Left lobe of liver (tissue), 2 donors: ENCODE measurements at places on chromosomes 2 and 18.

DNA sequence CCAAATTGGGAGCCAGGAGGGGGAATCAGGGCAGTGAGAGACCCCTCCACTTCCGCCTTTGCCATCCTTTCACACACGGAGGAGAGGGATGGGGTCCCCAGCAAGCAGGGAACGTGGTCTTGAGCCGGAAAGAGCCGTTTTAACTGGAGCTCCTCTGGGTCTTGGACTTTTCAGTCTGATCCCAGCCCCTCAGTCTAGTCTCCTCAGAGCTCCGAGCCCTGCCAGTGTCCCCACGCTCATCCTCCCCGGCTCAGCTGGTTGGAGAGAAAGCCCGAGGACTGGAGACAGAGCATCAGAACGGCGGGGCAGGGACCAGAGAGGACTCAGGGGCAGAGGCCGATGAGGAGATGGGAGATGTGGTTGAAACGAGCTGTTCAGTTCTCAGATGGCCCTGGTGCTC is 26.1 kb upstream of the OTOF start:
- no peak for DNase-seq

DNA sequence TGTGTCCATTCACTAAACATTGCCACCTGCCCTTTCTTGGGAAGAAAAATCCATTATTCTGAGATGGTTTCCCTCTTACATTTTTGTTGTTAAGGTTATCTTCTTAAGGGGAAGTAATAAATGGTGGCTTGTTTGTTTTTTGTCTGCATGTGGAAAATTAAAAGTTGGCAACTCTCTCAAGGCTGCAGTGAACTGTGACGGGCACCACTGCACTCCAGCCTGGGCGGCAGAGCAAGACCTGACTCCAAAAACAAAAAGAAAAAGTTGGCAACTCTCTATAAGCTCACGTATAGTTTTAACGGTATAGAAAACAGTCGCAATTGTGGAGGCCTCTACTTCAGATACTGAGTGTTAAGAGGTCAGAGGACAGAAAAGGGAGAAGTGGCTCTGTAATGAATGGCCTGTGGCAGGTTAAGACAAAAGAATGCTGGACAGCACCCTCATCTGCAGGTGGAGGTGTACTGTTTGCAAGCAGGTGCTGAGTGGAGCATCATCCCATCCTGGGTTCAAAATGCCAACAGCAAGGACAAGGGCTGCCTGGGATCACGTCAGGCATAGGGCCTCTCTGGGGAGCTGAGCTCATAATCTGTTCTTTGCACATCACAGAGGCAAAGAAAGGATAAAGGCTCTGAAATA is 16.7 kb downstream of the L3MBTL4 start:
- DNase-seq = no peak

- no peak for DNase-seq
Measured at GRCh38 chr18:45833846-45834245, 8.4 kb downstream of the SIGLEC15 start.

- no peak for DNase-seq
Measured at GRCh38 chr18:27400001-27400400, 214.9 kb upstream of the CHST9 start.

- no peak for DNase-seq
Measured at GRCh38 chr2:48220501-48220900, 309.5 kb upstream of the STON1 start.

DNA sequence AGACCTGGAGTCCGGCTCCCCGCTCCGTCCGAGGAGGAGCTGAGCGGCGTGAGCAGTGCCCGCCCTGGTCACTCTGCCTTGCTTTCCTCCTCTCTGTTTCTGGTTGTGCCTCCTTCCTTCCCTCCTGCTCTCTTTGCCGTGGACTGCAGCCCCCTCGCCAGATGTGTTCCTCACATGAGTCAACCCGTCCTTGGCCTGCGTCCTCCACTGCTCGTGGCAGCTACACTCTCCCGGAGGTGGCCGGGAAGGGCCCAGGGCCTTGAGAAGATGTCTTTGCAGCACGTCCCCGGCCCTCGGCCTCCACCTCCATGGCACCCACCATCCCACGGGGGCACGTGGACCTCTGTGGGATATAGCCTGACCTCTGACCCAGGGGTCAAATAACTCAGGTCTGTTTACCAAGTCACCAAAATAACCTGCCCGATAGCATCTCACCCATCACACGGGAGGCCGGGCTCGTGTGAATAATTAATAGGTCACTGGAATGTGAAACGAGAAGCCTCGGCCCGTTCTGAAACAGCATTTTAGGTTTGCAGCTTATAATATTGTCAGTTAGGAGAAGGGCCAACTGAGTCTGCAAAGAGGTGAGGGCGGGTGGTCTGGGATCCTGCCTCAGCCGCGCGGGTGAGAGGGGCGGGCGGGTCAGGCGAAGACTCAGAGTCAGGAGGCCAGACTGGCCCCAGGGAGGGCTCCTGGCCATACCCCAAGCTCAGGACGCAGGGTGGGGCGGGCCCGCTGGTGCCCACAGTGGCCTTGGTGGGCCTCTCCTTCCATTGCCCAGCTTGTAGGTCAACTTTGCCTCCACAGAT is 42.6 kb downstream of the NFATC1 start:
- no peak for DNase-seq

DNA sequence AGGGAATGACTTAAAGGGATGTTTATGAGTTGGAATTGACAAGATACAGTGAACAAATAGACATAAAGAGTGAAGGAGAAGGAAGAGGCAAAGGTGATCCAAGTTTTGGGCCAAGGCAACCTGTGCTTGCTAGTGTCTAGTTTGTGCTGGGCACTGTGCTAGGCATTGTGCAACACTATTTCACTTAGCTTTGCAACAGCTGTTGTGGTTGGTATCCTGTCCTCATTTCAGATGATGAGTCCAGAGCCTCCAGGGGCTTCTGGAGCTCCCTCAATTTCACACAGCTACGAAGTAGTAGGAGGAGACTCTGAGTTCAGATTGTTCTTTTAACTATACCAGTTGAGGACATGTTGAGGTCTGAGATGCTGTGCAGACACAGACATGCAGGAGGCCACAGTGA is 18.1 kb upstream of the LOXHD1 start:
- no peak for DNase-seq

GRCh38 chr2:39050109-39050508 is 70.7 kb downstream of the SOS1 start:
- no peak for DNase-seq

DNA sequence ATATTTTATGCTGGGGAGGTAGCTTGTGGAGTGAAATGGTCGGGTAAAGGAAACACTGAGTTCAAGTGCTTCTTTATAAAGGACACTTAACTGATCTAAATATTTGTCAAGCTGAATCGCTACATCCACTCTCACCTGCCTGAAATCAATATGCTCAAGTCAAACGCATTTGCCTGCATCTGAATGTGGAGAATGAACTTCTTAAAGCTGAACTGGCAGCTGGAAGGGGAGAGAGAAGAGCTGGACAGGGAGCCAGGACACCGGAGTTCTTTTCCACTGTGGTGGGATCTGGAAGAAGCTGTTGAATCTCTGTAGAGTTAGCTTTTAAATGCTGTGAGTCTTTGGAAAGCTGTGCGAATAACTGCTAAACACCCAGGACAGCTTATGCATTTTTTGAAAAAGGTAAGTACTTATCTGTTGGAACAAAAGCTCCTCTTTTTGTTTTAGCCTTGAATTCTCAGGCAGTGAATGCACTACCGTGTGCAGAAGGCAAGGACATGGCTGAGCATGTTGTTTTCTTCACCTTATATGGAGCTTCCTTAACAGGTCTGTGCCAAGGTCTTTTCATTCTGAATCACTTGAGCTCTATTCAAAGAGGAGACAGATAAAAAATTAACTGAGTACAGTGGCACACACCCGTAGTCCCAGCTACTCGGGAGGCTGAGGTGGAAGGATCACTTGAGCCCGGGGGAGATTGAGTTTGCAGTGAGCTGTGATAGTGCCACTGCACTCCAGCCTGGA is 74.2 kb upstream of the KLF7 start:
- no peak for DNase-seq

DNA sequence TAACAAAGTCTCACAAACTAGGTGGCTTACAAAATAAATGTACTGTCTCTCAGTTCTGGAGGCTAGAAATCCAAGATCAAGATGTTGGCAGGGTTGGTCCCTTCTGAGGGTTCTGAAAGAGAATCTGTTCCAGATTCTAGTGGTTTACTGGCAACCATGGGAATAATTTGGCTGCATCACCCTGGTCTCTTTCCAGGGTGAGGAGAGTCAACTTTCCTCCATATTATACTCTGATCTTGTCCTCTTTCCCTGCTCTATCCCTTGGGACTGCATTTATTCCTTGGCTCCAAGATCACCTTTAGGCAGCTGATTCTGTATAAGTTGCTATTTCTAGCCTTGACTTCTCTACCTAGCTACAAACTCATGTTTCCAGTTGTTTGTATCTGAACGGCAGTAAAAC is 35.2 kb downstream of the SLC40A1 start:
- no peak for DNase-seq

GRCh38 chr2:128710729-128711128 is 392.1 kb upstream of the HS6ST1 start:
- DNase-seq = no peak

DNA sequence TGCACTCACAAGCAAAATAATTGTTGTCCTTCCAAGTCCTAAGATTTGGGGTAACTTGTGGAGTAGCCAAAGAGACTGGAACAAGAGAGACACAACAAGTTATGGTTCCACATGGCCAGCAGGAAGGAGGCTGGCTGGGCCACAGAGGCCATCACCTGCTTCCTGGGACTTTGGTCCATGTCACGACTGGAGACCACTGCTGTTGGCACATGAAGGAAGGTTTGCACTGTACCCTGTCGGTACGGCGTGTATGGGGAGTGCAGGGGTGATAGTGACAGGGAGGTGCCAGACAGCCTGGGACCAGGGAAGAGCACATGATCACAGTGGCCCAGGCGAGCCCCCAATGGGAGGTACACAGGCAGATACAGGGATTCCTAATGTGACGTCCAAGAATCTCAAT is 15.5 kb downstream of the SLC66A2 start:
- peak; percentile 42 for DNase-seq

DNA sequence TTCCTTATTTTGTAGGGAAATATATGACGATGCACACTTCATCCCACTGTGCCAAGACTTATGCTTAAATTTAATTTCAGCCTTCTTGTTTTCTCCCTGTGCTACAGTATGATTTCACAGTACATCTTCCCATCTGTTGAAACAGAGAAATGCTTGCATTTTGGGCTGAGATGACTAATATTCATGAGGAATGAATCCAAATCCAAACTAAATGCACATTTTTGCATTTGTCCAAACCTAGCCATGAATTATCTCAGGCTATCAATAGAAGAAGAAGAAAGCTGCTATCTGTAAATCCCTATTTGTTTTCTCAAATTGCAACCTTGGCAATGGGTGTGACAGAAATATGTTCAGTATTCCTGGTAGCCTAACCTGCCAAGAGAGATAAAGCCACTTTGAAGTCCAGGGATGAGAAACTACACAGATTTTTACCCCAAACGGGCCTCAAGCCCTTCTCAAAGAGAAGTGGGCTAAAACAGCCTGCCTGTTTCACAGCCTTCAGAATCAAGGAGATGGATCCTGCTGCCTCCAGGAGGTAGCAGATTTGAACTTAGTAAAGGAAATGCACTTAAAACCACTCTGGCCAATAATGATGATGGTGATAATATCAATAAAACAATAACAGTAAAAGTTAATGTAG is 306.9 kb upstream of the NT5C1B start:
- DNase-seq = no peak

GRCh38 chr2:233084488-233084887 is 24.3 kb downstream of the INPP5D start:
- peak; percentile 53 for DNase-seq

DNA sequence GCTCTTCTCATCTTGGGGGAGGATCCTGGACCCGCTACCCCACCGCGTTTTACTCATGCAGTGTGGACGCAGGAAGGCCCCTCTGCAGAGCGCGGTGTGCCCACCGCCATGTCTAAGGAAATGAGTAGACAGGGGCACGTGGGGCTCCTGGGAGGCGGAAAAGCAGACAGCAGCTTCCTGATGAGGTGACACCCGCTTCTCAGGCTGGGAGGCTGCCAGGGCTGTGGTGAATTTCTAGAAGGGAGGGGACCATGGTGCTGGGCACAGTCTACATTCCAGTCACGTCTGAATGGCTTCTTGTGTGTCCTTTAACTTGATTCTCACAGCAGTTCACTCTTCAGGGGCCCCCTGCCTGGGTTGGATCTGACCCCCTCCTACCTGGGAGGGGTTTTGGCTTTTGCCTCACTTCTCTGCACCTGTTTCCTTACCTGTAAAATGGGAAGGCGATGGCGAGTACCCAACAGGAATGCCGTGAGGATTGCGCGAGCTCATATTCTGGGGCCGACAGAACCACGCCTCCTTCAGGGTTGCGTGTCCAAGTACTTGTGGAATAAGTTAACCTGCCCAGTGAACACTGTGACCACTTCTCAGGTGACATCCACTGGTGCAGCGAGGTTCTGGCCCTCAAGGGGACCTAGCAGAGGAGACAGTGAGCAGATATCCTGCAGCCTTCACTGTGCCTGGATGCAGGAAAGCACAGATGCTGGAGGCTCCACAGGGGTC is 32.3 kb upstream of the MBP start:
- no peak for DNase-seq

DNA sequence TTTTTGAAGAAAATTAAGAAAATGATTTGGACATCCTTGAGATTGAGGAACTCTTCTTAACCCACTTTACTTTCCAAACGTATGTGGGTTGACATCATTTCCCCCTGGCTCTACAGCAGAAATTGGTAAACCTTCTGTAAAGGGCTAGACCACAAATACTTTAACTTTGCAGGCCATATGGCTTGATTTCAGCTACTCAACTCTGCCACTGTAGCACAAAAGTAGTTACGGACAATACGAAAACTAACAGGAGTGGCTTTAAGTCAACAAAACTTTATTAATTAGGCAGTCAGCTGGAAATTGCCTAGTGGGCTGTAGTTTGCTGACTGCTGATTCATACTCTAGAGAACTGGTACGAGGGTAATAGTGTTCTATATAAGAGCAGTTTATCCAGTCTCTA is 83.2 kb upstream of the DTNB start:
- no peak for DNase-seq

DNA sequence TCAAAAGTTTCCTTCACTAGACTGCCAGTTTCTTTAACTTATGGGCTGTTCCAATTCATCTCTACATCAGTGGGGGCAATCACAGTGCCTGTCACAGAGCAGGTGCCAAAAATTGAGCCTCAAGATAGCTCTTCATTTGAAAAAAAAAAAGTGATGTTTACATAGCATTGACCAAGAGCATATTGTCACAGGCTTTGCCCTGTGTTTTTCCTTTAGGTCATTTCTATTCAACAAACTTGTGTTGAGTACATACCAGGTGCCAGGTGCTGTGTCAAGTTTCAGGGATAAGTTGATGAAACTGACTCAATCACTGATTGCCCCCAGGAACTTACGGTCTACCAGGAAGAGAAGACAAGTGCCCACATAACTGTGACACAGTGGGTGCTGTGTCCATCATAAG is 22.2 kb upstream of the NT5C1B start:
- DNase-seq = no peak

- no peak for DNase-seq
Measured at GRCh38 chr2:71997843-71998242, 149.8 kb downstream of the CYP26B1 start.

DNA sequence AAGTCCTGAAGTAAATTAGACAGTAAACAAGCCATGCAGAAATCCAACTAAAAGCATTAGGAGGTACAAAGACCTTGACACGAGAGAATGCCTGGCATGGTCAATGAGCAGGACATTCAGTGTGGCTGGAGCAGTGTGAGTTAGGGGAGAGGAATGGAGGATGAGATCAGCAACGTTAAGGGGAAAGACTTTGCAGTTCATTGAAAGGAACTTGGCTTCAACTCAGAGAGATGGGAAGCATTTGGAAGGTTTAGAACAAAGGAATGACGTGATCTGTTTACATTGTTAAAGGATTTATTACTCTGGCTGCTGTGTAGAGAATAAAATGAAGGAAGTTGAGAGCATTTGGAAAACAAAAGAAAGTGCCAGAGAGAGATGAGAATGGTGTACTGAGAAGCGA is 621.3 kb downstream of the XIRP2 start:
- DNase-seq = no peak
